Endothelial cell (in vitro differentiated cells): ENCODE measurements at places on chromosomes 16 and 17. TPM values are rescaled to one million over a fixed set of nuclear protein-coding genes. Genes with fewer than 3 reads are reported as not detected.

The CCL13 gene
- not detected for total RNA-seq

The PYDC1 gene
- total RNA-seq: not detected

The FOXJ1 gene
- 2.1 TPM for total RNA-seq

The WNK4 gene
- total RNA-seq: 8.9 TPM

The CCL7 gene
- not detected for total RNA-seq

The ARL6IP1 gene
- 147 TPM for total RNA-seq

The PITPNM3 gene
- 0.72 TPM for total RNA-seq

The KRTAP9-2 gene
- not detected for total RNA-seq

- no peak for DNase-seq
These were observed 2.4 kb upstream of the CISD3 start for GRCh38 chr17:38727736-38728135.

DNA sequence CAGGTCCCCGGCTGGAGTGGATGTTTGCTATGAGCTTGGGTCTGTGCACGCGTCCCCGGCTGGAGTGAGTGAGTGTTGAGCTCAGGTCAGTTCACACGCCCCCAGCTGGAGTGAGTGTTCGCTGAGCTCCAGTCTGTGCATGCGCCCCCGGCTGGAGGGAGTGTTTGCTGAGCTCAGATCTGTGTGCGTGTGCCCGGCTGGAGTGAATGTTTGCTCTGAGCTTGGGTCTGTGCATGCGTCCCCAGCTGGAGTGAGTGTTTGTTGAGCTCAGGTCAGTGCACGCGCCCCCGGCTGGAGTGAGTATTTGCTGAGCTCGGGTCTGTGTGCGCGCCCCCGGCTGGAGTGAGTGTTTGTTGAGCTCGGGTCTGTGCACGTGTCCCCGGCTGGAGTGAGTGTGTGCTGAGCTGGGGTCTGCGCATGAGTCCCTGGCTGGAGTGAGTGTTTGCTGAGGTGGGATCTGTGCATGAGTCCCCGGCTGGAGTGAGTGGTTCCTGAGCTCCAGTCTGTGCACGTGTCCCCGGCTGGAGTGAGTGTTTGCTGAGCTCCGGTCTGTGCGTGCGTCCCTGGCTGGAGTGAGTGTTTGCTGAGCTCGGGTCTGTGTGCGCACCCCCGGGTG is 284.2 kb downstream of the SNX29 start:
- DNase-seq: peak; percentile 48

- no peak for DNase-seq
These were observed 347.2 kb downstream of the SOX9 start for GRCh38 chr17:72467841-72468653.

DNA sequence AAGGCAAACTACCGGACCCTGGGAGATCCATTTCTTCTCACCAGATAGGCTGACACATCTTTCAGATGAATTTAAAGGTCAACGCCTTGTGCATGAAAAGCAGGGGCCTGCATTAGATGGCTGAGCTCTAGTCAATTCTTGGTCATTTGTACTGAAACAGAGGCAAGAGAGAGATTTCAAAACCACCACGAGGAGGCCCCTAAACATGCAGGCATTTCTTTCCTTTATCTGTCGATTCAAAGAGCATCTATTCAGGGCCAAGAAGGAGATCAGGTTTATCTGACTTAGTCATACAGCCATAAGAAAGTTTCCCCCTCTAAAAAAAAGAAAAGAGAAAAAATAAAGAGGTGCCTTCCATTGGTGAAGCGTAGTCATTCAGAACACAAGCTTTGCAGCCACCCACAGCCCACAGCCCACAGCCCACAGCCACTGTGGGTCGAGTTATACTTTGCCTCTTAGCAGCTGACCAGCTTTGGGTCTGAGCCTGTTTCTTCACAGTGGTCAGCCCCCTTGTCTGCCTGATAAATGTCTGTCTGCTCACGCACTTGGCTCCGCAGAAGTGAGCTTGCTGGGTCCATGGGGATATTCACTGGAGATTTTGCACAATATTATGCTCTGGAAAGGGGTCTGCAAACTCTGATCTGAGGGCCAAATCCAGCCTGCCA is 207.5 kb downstream of the CDH13 start:
- DNase-seq: no peak

- no peak for DNase-seq
These were observed 5.0 kb upstream of the ADGRG1 start for GRCh38 chr16:57623251-57624043.

- DNase-seq: no peak
These were observed 64.8 kb upstream of the MRC2 start for GRCh38 chr17:62562656-62563055.

DNA sequence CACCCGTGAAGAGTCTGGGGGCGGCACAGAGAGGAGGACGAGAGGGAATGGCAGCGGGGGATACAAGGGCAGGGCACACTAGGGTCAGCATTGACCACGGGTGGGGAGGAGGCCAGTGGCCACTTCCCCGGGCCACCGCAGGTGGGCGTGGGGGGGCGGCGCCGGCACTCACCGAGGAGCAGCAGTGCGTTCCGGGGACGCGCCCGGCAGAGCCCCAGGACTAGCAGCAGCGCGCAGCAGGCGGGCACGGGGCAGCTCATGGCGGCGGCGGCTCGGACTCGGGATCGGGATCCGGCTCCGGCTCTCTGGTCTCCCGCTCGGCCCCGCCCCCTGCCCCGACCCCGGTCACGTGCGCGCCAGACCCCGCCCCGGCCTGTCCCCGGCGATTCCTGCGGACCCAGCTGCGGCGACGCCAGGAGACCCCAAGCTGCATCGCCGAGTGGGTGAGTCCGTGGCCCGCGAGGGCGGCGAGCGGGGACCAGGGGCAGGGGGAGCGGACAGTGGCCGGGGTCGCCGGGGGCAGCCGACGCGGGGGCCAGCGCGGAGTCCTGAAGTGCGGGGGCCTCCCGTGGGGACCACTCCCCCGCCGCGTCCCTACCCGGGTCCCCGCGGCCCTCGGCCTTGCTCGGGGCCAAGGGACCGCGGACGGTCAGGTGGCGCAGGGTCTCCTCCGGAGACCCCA is at the start of the genes SGSH and SLC26A11:
Gene SGSH, minus strand, starts transcription at position 280 of the 682 bp plus-strand sequence. Its CDS starts 20 bp downstream, at position 260.
Gene SLC26A11, plus strand, starts transcription at position 374 of the 682 bp plus-strand sequence. CDS start 1,134 bp downstream, outside the sequence.
- peak; percentile 90 for DNase-seq

DNA sequence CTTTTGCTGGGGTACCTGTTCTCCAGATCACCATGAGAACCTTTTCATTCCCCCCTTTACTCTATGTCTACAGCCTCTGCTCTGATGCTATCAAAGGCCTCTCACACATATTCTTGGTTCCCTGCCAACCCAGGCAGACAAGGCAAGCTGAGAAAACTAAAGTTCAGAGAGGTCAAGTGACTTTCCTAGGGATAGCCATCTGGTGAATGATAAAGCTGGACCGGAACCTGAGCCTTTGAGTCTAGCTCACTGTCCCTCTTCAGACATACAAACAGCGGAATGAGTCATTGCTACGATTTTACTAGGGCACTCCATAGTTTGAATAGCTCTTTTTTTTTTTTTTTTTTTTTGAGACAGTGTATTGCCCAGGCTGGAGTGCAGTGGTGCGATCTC is 73.3 kb downstream of the XYLT1 start:
- DNase-seq: no peak

DNA sequence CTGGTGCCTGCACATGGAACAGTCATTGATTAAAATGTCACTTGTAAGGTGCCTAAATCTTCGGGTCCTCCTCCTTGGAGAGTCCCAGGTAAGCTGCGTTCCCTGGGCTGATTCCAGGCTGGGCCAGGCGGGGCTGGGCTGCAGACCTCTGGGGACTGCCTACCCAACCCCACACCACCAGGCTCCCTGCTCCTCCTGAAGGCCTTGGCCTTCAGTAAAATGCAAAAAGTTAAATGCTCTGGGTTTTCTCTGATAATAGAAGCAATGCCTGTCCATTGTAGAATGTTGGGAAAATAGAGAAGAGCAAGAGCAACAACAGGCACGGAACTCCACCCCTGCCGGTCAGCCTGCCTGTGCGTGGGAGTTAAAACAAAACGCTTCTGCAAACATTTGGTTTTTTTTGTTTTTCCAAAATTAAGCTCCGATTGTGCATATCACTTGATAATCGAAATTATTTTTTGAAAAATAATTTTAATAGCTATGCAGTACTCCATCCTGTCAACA is 363.9 kb downstream of the SEC14L1 start:
- DNase-seq: no peak

- no peak for DNase-seq
These were observed 94.3 kb downstream of the ADCY9 start for GRCh38 chr16:4021916-4022315.

DNA sequence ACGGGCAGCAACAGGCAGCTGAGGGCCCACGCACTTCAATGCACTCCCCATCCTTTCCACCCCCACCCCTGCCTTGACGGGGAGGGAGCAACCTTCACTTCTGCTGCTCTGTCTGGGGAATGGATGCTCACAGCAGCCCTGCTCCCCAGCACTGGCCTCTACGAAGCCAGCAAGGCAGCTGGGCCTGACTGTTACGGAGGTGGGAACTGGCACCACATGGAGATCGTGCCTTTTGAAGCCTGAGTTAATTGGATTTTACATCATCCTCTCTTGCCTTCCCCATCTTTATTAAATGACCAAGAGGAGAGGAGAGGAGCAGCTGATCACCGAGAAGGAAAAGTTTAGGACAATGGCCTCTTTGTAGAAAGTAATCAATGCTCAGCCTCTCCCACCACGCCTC is 187.0 kb upstream of the RPL38 start:
- DNase-seq: no peak

GRCh38 chr16:64225036-64225435 is 896.8 kb downstream of the CDH11 start:
- no peak for DNase-seq

GRCh38 chr16:61105544-61105943 is 930.7 kb downstream of the CDH8 start:
- no peak for DNase-seq

DNA sequence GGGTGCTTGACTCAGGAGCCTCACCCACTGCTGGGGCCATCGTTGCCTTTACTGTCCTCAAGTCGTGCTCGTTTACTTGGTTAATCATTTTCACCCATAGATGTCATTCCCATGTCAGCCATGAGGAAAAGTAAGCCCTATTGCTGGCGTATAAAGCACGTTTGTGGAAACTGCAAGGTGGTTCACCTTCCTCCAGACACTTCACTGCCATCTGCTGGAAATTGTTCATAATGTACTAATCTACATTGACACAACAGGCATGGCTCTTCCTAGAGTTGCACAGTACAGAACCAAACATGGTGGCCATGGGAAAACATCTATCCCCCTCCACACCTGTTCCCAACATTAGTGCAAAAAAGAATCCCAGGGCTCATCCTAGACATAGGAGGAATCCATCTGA is 116.6 kb downstream of the ZNF18 start:
- no peak for DNase-seq

DNA sequence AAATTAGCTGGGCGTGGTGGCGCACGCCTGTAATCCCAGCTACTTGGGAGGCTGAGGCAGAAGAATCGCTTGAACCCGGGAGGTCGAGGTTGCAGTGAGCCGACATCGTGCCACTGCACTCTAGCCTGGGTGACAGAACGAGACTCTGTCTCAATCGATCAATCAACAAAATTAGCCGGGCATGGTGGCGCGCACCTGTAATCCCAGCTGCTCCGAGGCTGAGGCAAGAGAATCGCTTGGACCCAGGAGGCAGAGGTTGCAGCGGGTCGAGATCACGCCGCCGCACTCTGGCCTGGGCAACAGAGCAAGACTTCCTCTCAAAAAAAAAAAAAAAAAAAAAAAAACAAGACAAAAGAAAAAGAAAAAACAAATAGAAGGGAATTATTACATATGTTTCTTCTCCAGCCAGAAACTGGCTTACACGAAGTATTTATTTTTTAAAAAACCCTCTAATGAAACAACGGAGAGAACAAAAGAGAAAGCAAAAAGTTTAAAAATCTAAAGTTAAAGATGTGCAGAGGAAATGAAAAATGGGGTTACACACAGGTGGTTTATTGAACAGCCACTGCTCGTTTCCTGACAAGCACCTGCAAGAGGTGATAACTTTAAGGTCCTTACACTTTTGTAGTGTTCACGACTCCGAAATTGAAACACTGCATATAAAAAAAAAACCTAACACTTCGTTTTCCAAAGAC is 1.4 kb downstream of the SYNRG start:
- DNase-seq: peak; percentile 11

- DNase-seq: no peak
These were observed 60.9 kb downstream of the CLEC19A start for GRCh38 chr16:19346335-19346922.

- DNase-seq: no peak
These were observed 9.7 kb downstream of the CDK5R1 start for GRCh38 chr17:32496395-32497073.

DNA sequence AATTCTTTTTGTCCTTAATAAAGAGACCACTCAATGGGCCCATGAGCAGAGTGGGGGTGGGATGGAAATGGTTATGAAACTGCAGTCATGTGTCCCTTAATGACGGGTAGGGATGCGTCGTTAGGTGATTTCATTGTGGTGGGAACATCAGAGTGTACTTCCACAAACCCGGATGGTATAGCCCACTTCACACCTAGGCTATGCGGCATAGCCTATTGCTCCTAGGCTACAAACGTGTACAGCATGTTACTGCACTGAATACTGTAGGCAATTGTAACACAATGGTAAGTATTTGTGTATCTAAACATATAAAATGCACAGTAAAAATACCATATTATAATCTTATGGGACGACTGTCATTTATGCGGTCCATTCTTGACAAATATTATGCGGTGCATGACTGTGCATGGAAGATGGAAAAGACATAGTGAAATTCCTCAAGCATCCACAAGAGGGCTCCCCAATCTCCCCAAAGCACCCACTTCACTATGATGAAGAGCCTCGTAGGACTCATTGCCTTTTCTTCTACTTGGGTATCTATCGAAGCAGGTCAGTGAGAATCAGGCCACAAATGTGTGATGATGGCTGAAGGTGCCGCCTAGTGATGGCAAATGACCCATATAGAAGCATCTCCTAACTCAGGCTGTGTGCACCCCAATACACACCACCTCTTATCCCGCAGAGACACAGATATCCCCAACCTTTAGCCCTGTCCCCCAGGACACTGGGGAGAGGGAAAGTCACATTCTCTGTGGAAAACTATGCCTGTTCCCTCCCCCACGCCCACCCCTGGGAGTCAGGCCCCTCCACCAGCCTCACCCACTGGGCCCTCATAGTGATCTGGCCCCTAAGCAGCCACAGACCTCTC is 43.5 kb downstream of the TBX21 start:
- DNase-seq: peak; percentile 46

DNA sequence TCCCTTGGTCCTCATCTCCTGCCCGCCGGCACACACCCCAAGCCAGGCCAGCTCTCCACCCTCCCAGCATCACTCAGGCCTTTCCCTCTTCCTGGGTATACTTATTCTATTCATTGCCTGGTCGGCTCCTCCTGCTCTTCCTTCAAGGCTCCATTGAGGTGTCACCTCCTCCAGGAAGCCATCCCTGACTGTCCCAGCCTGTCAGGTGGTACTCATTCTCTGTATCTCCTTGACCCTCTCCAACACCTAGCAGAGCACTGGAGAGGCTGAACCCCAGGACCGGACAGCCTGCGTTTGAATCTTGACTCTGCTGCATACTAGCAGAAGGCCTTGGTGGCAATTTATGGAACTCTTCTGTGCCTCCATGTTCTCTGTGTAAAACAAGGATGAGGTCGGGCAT is 428 bp upstream of the TNFRSF13B start:
- no peak for DNase-seq

DNA sequence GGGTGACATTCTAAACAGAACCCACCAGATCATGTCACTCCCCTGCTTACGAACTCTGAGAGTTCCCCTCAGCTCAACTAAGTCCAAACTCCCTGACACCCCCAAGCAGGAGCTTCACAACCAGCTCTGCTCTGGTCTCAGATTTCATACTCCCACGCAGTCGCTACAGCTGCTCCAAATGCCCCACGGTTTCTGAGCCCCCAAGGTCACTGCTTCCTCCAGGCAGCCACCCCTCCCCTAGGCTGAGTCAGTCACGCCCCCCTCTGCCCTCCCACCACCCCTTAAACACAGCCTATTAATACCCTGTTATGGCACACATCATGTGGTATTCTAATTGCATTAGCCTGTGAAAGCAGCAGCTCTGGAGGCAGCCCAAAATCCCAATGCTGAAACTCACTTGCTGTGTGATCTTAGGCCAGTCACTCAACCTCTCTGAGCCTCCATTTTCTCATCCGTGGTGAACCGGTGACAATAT is 51.5 kb downstream of the GSG1L start:
- no peak for DNase-seq
